SK-N-SH (cell line): ENCODE measurements at places on chromosomes 3 and 15. TPM values are rescaled to one million over a fixed set of nuclear protein-coding genes. Genes with fewer than 3 reads are reported as not detected.

PRKCD gene
- 24.5 and 29.0 TPM in 2 replicates for polyA plus RNA-seq

TMEM87A gene
- 20.8 and 23.2 TPM in 2 replicates for polyA plus RNA-seq

ALG1L2 gene
- polyA plus RNA-seq = not detected in 2 replicates

KNSTRN gene
- polyA plus RNA-seq = 25.5 and 29.5 TPM in 2 replicates

TPM1 gene
- polyA plus RNA-seq = 1,371 and 1,764 TPM in 2 replicates

SAMMSON gene
- polyA plus RNA-seq = not detected in 2 replicates

NOX5 gene
- polyA plus RNA-seq = 0.02 and 0.05 TPM in 2 replicates

FEZF2 gene
- polyA plus RNA-seq = not detected in 2 replicates

DNA sequence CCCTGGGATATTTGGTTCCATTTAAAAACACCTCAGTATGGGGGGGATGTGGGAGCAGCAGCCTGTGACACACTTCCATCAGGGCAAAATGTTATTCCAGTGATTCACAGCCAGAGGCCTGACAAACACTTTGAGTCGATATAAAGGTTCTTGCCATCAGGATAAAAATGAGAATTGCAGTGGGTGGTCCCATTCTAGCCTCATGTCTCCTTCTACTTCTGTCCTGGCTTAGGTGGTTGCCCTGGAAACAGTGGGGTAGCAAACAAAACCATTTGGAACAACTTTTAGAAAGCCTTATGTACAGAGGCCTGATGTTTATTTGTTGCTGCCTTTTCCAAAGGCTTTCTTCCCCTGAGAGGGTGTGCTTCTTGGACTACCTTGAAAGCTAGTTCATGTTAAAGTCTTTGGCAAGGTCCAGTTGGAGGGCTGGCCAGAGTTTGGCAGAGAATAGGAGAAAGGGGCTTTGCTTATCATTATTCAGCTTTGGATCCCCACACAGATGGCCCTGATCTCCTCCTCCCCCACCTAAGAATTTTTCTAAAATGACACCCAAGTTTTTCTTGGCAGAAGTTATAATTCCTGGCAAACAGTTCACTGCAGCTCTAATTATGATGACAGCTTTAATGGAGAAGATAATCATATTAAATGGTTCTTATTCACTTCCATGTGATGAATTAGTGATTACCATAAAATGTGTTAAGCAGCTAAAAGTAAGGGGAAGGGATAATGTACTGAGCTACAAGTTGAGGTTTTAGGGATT, 84.2 kb upstream of the ZNF280D start:
- H3K36me3 ChIP-seq = no peaks in the 10 kb centered on the region
- no peak overlapping the region for H3K27ac ChIP-seq
- H3K27me3 ChIP-seq = no peaks in the 10 kb centered on the region
- no peak overlapping the region for H3K4me3 ChIP-seq

- no peaks in the 10 kb centered on the region for H3K36me3 ChIP-seq
- no peak overlapping the region for H3K4me3 ChIP-seq
- H3K4me1 ChIP-seq = no peaks in the 10 kb centered on the region
- H3K27ac ChIP-seq = no peak overlapping the region
These were observed 392.1 kb downstream of the NLGN1 start for GRCh38 chr3:173789530-173790162.

- no peak overlapping the region for H3K27ac ChIP-seq
- H3K4me3 ChIP-seq = no peak overlapping the region
- H3K4me1 ChIP-seq = no peaks in the 10 kb centered on the region
- peaks cover 12% of the 10 kb centered on the region for H3K36me3 ChIP-seq
These were observed 23.2 kb downstream of the RCN2 start for GRCh38 chr15:76954744-76955143.

DNA sequence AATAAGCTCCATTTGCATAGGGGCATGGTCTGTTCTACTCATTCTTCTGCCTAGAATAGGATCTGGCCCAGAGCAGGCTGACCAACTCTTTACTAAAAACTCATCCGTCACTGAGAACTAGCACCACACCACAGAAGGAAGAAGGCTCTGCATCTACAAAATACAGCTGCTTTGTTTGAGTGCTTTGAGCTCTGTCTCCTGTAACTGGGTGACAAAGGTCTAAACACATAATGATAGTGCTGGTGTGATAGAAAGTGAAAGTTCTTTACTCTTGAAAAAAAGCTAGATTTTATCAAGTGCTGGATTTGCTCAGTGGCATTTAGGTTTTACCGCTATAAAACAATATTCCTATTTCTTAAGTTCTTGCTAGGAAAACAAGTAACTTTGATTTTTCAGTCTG, 140.7 kb downstream of the FHIT start:
- H3K4me3 ChIP-seq = no peak overlapping the region
- no peaks in the 10 kb centered on the region for H3K4me1 ChIP-seq
- no peaks in the 10 kb centered on the region for H3K36me3 ChIP-seq
- no peak overlapping the region for H3K27ac ChIP-seq

DNA sequence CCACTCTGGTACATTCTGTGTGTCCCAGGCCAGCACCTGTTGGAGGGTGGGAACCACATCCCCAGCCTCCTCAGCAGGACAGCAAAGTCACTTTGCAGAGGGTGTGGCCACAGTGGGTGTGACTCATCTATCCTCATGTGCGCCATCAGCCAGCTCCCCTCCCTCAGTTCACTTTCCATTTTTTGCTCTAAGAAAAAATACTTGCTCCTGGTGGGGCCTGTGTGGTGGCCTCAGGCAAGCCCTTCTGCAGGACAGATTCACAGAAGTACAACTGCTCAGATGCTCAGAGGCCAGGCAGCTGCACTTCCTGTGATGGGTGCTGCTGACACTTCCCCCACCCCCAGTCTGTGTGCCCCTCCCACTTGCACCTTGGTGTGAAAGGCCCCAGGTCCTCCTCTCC, 78.3 kb upstream of the ALDH1L1 start:
- H3K36me3 ChIP-seq = no peaks in the 10 kb centered on the region
- H3K4me1 ChIP-seq = peaks cover 3% of the 10 kb centered on the region; the same call in 1 of the 2 replicates
- DNase-seq = no peak
- H3K4me3 ChIP-seq = no peak overlapping the region

DNA sequence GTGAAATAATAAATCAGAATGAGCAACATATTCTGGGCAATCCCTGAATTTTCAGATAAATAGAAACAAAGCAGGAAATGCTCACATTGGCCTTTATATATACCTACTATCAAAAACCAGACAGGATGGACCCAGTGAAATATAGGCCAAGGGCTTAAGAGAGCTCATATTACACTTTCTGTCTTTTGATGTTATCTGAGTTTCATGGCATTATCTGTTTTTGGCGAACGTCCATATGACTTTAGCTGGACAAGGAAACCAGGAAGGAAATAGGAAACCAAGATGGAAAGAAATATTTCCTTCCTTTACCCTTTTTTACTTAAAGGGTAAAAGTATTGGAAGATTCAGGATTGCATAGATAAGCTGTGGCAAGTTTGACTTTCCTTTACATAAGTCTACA, 274.8 kb downstream of the THSD4 start:
- H3K4me3 ChIP-seq = no peak overlapping the region
- DNase-seq = no peak
- H3K27me3 ChIP-seq = no peaks in the 10 kb centered on the region
- no peak overlapping the region for H3K27ac ChIP-seq
- no peaks in the 10 kb centered on the region for H3K4me1 ChIP-seq

DNA sequence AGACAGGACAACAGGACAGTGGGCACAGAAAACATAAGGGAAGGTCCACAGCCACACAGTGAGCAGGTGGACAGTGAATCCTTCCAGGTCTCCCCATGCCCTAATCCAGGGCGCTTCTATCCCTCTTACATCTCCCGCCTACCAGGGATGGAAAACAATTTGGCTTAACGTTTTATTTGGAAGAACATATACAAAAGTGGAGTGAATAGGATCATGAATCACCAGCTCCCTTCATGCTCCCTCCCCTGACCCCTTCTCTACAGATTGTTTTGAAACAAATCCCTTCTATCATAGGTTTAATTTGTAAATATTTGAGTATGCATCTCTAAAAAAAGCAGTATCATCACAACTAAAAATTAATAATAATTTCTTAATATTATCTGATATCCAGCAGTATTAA, 52.5 kb downstream of the CLDN11 start:
- H3K27me3 ChIP-seq = no peaks in the 10 kb centered on the region
- H3K4me3 ChIP-seq = no peak overlapping the region
- peaks cover 15% of the 10 kb centered on the region for H3K4me1 ChIP-seq
- no peak for DNase-seq

- H3K27ac ChIP-seq = peak overlapping the region; percentile 80
- DNase-seq = peak; percentile 21
- peaks cover 30% of the 10 kb centered on the region for H3K4me1 ChIP-seq
- no peaks in the 10 kb centered on the region for H3K36me3 ChIP-seq
- H3K27me3 ChIP-seq = no peaks in the 10 kb centered on the region
- no peak overlapping the region for H3K4me3 ChIP-seq
These were observed 98.1 kb upstream of the STRIT1 start for GRCh38 chr3:155391551-155391958.
